ENCODE measurements at places on chromosomes 2 and 18. TPM values are rescaled to one million over a fixed set of nuclear protein-coding genes. Genes with fewer than 3 reads are reported as not detected.

GRCh38 chr18:56565046-56565445 lies 73.3 kb downstream of the TXNL1 start:
- H3K4me1 ChIP-seq, result peaks cover 12% of the 10 kb centered on the region
- peak overlapping the region; percentile 49 for H3K27ac ChIP-seq
- no peak overlapping the region for H3K4me3 ChIP-seq
- H3K36me3 ChIP-seq, result no peaks in the 10 kb centered on the region
- DNase-seq, result no peak

DNA sequence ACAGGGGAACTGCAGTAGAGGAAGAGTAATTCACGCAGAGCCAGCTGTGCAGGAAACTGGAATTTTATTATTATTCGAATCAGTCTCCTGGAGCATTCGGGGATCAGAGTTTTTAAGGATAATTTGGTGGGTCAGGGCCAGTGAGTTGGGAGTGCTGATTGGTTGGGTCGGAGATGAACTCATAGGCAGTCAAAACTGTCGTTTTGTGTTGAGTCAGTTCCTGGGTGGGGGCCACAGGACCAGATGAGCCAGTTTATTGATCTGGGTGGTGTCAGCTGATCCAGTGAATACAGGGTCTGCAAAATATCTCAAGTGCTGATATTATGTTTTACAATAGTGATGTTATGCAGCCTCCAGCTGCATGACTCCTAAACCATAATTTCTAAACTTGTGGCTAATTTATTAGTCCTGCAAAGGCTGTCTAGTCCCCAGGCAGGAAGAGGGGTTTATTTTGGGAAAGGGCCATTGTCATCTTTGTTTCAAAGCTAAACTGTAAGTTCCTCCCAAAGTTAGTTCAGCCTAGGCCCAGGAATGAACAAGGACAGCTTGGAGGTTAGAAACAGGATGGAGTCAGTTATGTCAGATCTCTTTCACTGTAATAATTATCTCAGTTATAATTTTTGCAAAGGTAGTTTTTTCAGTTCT lies 67.0 kb downstream of the ASAP2 start:
- H3K36me3 ChIP-seq, result no peaks in the 10 kb centered on the region
- H3K4me1 ChIP-seq, result peaks cover 23% of the 10 kb centered on the region
- DNase-seq, result no peak
- no peaks in the 10 kb centered on the region for H3K27me3 ChIP-seq
- H3K27ac ChIP-seq, result no peak overlapping the region

DNA sequence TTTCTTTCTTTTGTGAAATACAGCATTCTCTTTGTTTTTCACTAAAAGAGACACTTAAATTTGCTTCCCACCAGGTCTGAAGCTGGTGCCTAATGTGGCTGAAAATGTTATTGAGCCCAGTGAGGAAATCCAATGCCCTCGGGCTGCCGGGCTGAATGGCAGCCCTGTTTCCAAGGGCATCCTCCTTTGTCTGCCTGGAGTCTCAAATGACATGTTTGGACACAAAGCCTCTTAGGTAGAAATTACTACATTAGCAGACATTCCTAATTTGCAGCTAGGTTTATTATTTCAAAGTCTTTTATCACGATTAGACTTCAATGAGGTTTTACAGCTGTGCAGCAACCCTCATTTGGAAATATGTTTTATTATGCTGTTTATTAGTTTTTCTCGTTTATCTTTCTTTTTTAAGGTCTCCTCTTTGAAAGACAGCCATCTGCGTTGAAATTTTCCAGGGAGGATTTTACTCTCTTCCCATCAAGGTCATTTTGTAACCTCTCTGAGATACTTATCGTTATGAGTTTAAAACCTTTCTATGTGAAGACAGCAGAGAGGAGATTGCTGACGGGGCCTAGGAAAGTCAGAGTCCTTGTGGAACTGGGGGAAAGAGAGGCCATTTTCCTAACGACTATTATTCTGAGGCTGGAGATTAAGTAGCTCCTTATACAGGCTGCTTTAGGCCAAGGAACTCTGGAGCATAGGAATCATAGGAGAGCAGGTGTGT lies 59.0 kb upstream of the ZNF532 start:
- H3K4me3 ChIP-seq, result no peak overlapping the region
- no peaks in the 10 kb centered on the region for H3K27me3 ChIP-seq
- no peak overlapping the region for H3K27ac ChIP-seq
- H3K36me3 ChIP-seq, result no peaks in the 10 kb centered on the region
- DNase-seq, result no peak

DNA sequence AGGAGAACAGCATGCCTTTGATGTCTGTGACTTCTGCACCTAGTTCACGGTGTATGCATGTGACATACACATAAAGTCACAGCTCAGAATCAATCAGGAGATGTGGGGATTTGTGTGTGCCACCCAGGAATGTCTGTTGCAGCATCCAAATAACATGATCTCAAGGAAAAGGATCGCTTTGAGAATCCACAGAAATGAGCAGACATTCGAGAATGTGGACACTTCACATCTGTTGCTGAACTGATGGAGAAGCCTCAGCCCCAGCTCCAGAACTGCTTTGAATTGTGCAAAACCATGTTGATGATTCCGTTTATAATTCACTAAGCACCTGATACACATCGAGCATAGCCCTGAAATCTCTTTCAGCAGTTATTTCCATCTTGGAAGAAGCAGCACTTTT lies 208.6 kb downstream of the CMPK2 start:
- H3K27me3 ChIP-seq, result no peaks in the 10 kb centered on the region
- H3K36me3 ChIP-seq, result no peaks in the 10 kb centered on the region
- H3K4me3 ChIP-seq, result no peak overlapping the region
- no peak overlapping the region for H3K27ac ChIP-seq

DNA sequence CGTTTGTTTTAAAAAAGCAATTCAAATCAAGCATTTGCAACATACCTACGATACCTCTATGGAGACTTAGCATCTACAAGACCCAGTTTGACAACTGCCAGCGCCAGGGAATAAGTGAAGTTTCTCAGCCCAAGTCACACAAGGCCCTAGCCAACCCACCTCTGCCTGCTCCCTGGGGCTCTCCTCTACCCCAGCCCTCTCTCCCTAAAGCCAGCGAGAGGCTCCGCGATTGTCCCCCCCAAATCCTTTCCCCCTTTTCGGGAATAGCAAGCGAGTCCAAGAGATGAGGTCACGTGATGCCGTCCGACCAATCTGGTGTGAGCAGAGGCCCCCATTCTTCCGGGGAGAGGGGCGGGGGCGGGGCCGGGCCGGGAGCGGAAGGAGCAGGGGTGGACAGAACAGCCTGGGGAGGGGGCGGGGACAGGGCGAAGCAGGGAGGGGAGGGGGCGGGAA lies 102.2 kb upstream of the RAB6C start:
- no peaks in the 10 kb centered on the region for H3K36me3 ChIP-seq
- DNase-seq, result peak; percentile 97
- no peaks in the 10 kb centered on the region for H3K27me3 ChIP-seq

GRCh38 chr2:232728785-232729184 lies 31.7 kb downstream of the GIGYF2 start:
- H3K4me3 ChIP-seq, result no peak overlapping the region
- DNase-seq, result no peak
- H3K27me3 ChIP-seq, result no peaks in the 10 kb centered on the region
- peaks cover 7% of the 10 kb centered on the region for H3K4me1 ChIP-seq

DNA sequence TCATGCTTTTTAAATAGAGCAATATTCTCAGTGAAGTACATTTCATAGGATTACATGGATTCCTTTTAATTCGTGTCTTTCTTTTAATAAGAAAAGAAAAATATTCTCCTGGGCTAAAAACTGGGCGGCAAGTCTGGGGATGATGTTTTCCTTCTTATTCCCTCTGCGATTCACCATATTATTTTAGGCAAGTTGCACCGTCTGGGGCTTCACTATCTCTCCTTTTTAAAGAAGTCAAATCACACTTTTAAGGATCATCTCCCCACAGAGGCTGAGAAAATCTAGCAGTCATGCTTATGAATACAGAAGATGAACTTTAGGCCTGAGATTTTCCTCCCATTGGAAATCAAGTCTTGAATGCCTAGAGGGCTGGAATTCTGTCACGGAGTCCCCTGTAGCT lies 104.1 kb downstream of the COPS8 start:
- H3K4me1 ChIP-seq, result no peaks in the 10 kb centered on the region
- DNase-seq, result no peak
- H3K27me3 ChIP-seq, result no peaks in the 10 kb centered on the region
- peak overlapping the region; percentile 68 for H3K27ac ChIP-seq

DNA sequence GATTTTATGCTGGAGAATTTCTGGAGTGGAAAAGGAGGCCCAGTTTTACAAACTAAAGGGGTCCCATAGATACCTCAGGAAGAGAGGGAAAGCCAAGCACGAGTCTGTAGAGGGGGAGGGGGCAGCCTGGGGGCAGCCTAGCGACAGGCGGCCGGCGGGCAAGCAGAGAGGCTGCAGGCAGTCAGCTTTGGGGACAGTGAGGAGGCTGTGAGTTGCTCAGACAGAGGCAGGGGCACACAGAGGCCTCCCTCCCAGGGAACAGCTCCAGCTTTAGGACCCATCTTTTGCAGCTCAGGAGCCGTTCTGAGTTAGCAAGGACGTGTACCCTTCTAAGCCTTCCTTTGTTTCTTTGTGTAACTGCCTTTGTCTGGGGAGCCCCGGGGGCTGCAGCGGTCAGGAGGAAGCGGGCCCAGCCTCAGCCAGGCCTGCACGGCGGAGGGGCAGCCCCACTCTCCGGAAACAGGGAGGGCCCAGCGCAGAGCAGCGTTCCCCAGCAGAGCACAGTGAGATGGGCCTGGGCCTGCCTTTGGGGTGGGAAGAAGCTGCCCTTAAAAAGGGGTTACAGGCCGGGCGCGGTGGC lies 41.1 kb upstream of the RALBP1 start:
- H3K36me3 ChIP-seq, result no peaks in the 10 kb centered on the region
- H3K4me1 ChIP-seq, result peaks cover 16% of the 10 kb centered on the region
- no peak overlapping the region for H3K27ac ChIP-seq
- no peak for DNase-seq
- H3K27me3 ChIP-seq, result no peaks in the 10 kb centered on the region

DNA sequence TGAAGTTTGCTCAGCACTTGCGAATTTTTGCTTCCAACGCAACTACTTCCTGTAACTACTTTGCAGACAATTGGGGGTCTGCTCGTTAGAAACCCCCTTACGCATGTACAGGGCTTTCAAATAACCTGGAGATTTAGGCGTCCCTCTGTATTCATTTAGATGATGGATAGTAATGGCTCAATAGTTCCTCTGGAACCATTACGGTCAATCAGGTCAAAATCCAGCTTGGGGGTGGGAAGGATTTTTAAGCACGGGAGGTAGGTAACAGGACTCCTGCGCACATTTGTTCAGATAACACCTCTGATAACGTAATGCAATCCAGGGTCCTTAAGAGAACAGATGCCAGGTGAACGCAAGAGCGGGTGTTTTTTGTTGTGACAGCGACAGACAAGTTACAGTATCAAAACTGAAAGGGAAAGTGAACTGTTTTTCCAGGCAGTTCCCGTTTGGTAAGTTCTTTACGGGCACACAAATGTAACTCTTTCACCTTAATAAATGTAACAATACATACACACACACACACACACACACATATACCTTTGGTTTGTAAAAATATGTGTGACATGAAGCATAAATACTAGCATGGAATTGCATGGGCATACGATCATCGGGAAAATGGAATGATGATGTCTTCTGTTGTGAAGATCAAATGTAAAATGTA lies 3.8 kb upstream of the OSR1 start:
- peak overlapping the region; percentile 54 for H3K4me3 ChIP-seq
- DNase-seq, result no peak
- no peak overlapping the region for H3K27ac ChIP-seq
- H3K27me3 ChIP-seq, result peaks cover 65% of the 10 kb centered on the region
- H3K4me1 ChIP-seq, result peaks cover 39% of the 10 kb centered on the region

GRCh38 chr18:61845197-61845596 lies 47.6 kb downstream of the RNF152 start:
- H3K36me3 ChIP-seq, result no peaks in the 10 kb centered on the region
- H3K27ac ChIP-seq, result no peak overlapping the region
- no peak overlapping the region for H3K4me3 ChIP-seq
- no peak for DNase-seq
- peaks cover 4% of the 10 kb centered on the region for H3K4me1 ChIP-seq

- H3K27ac ChIP-seq, result no peak overlapping the region
- H3K4me1 ChIP-seq, result no peaks in the 10 kb centered on the region
- H3K27me3 ChIP-seq, result no peaks in the 10 kb centered on the region
- no peaks in the 10 kb centered on the region for H3K36me3 ChIP-seq
Measured at GRCh38 chr2:42775810-42776209, 11.9 kb upstream of the OXER1 start.

- no peaks in the 10 kb centered on the region for H3K27me3 ChIP-seq
- DNase-seq, result no peak
- no peaks in the 10 kb centered on the region for H3K36me3 ChIP-seq
- H3K4me3 ChIP-seq, result no peak overlapping the region
- no peak overlapping the region for H3K27ac ChIP-seq
- peaks cover 50% of the 10 kb centered on the region for H3K4me1 ChIP-seq
Measured at GRCh38 chr2:102066554-102066953, 74.8 kb downstream of the IL1R2 start.

GRCh38 chr18:37432436-37433195 lies 133.0 kb downstream of the CELF4 start:
- H3K27me3 ChIP-seq, result peaks cover 3% of the 10 kb centered on the region
- H3K4me1 ChIP-seq, result peaks cover 2% of the 10 kb centered on the region
- DNase-seq, result no peak
- no peak overlapping the region for H3K27ac ChIP-seq
- no peaks in the 10 kb centered on the region for H3K36me3 ChIP-seq
- no peak overlapping the region for H3K4me3 ChIP-seq

DNA sequence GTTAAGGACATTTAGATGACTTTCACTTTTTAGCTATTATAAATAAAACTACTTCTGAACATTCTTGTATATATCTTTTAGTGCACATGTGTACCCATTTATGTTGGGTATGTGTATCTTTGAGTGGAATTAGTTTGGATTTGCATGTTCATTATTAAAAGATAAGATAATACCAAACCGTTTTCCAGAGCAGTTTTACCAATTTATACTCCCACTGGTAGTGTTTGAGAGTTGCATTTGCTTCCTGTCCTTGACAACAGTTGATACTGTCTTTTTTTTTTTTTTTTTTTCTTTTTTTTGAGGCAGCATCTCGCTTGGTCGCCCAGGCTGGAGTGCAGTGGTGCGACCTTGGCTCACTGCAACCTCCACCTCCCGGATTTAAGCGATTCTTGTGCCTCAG lies 23.3 kb downstream of the SLC30A6 start:
- peaks cover 27% of the 10 kb centered on the region for H3K36me3 ChIP-seq
- H3K27ac ChIP-seq, result no peak overlapping the region
- no peak overlapping the region for H3K4me3 ChIP-seq
- DNase-seq, result no peak
- no peaks in the 10 kb centered on the region for H3K27me3 ChIP-seq
- H3K4me1 ChIP-seq, result no peaks in the 10 kb centered on the region

The SIGLEC15 gene
- total RNA-seq, result 0.98 TPM

The UGT1A10 gene
- total RNA-seq, result not detected

The GDF7 gene
- 1.9 TPM for total RNA-seq

The PNPT1 gene
- 11.4 TPM for total RNA-seq
